ENCODE measurements at places on chromosomes 16 and 17. TPM values are rescaled to one million over a fixed set of nuclear protein-coding genes. Genes with fewer than 3 reads are reported as not detected.

Gene MT4
- not detected for total RNA-seq

Gene KRT20
- total RNA-seq = not detected

Gene EVI2A
- total RNA-seq = 2.1 TPM

Gene TEKT1
- not detected for total RNA-seq

Gene PRR29
- 0.03 TPM for total RNA-seq

Gene DRC3
- total RNA-seq = 2.9 TPM

Gene FOXN1
- total RNA-seq = not detected

Gene MT1G
- total RNA-seq = not detected

Gene SP6
- not detected for total RNA-seq

All from A375 (cell line).